Activated naive CD8-positive, alpha-beta T cell treated with anti-CD3 and anti-CD28 coated beads, Interleukin-2, amount 10 ng/mL, durations not matched to agents 7 days and 5 days (primary cell): ENCODE measurements at places on chromosomes 16 and 17.

- DNase-seq: peak; percentile 34
Observed at GRCh38 chr17:76199469-76199868, 40.8 kb downstream of the RNF157 start.

GRCh38 chr16:7025616-7026190 is 306.9 kb upstream of the RBFOX1 start:
- peak; percentile 37 for DNase-seq

GRCh38 chr17:61280338-61280737 is 119.3 kb upstream of the TBX2 start:
- DNase-seq: no peak

DNA sequence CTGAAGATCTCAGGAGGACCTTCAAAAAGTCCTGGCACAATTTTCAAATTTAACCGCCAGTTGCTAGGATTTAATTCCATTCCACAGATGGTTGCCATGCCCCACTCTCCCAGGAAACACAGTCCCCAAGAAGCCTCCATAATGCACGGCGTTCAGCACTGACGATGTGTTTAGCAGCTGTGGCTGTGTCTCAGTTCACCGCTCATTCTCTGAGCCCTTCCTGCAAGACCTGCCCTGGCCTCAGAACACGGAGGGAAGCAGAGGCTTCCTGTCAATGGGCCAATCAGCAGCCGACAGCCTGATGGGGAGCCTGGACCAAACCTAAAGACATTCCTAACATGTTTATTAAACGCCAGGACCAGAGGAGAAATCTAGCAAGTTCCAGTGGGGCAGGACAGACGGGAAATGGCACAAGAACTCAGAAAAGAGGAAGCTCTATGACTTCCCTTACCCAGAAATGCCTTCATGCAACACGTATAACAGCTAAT is 4.9 kb downstream of the MYLK3 start:
- DNase-seq: no peak

DNA sequence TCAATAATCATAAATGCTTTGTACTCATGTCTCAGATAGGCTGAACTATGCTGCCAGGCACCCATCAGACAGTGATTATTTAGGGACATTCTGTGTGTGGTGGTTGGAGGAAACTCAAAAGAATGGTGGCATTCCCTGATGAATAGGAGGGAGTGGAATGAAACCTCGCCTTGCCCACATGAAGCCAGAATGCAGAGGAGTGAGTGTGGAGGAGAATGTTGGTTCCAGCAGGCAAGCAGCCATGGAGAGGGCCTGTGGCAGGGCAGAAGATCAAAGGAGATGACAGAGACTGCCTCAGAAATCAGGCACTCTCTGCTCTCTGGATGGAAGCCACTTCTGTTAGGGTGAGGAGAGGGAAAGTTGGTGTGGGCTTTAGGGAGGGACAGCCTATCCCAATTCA is 22.5 kb downstream of the KCTD19 start:
- DNase-seq: no peak

DNA sequence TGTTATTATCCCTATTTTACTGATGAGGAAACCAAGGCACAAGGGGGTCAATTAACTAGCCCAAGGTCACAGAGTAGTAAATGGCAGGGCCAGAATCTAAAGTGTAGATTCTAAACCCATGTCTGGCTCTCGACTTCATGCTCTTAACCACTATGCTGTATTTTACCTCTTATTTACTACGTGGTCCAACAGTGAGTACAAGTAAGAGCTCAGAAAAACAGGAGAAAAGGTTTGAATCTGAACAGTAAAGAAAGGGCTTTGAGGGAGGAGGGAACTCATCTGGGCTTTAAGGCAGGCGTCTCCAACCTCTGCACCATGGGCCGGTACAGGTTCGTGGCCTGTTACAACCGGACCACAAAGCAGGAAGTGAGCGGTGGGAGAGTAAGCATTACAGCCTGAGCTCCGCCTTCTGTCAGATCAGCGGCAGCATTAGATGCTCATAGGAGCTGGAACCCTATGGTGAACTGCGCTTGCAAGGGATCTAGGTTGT is 62.9 kb downstream of the SMURF2 start:
- peak; percentile 60 for DNase-seq

GRCh38 chr16:27083861-27084261 is 17.1 kb downstream of the C16orf82 start:
- no peak for DNase-seq

- DNase-seq: no peak
Observed at GRCh38 chr16:88782454-88783390, 2.3 kb downstream of the PIEZO1 start.

DNA sequence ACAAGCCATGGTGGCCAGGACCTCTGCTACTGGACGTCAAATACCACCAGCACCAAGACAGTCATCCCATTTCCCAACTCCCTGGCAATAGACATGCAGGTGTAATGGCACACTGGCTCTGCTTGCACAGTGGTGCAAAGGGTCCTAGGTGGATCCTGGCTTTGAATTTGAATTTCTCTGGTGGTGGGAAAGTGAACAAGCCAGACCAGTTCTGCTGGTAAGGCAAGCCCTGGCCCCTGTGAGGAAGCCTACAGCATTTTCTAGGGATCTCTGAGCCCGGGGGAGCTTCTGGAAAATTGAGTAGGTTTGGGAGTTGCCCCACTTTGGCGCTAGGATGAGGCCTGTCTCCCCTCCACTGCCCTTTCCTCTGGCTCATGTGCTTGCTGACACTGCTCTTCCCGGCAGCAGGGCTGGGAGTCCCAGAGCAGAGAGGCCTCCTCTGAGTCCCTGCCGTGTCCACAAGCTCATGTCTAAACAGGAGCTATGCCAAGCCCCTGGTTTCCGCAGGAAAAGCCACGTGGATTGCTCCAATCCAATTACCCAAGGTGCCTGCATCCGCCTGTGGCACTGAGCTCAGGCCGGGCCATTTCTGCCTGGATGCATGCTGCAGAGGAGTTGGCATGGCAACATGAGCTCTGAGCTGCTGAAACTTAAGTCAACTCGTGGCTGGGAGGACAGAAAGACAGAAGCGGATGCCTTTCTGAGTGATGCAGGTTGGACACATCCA is 67.0 kb downstream of the PRMT7 start:
- DNase-seq: no peak

DNA sequence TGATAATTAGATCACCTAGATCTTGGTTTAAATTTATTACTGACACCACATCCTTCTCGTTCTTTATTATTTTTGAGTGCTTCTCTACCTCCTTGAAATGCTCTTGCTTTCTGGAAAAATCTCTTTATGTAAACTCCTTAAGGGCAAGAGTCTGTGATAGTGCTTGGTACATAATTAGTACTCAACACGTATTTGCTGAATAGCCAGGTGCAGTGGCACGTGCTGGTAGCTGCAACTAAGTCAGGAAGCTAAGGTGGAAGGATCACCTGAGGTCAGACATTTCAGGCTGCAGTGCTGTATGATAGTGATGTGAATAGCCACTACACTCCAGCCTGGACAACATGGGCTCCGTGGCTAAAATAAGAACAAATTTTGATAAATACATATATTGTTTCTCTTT is 63.0 kb downstream of the PPM1E start:
- DNase-seq: no peak

GRCh38 chr17:3003296-3004149 is 59.9 kb downstream of the OR1D5 start:
- no peak for DNase-seq

DNA sequence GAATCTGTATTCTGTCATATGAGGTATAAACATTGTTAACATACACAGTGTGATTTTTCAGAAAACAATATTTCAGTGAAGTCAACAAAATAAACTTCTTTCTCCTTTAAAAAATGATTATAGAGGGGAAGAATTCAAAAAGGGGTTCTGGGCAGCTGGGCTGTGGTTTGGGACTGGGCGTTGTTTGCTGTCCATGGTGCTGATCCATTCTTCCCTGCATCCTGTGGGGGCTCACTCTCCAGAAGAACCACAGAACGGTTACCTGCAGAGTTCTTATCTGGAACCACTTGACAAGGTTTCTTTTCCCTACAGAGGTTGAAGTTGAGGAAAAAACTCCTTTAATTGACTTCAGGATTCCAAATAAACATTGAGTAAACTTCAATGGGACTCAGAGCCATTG is 1091.0 kb downstream of the CDH8 start:
- no peak for DNase-seq

DNA sequence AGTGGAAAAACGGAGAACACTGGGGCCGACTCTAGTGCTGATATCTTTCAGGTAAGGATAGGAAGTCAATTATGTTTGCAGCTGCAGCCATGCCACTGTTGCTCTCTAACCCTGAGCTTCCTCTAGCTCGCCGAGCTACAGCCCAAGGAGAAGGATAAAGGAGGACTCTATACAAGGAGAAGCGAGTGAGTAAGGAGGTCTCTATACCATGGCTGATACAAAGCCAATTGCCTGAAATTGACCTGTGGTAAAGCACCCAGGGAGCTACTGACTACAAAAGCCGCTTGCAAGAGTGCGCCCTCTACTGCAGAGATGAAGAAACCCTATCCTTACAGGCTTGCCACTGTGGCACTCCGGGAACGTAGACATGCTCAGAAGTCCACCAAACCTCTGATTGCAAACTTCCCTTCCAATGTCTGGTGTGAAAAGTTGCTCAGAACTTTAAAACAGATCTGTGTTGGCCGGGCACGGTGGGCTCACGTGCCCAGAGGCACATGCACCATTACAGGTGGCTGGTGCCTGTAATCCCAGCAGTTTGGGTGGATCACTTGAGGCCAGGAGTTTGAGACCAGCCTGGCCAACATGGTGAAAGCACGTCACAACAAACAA is 10.8 kb upstream of the SLC46A1 start:
- peak; percentile 43 for DNase-seq

DNA sequence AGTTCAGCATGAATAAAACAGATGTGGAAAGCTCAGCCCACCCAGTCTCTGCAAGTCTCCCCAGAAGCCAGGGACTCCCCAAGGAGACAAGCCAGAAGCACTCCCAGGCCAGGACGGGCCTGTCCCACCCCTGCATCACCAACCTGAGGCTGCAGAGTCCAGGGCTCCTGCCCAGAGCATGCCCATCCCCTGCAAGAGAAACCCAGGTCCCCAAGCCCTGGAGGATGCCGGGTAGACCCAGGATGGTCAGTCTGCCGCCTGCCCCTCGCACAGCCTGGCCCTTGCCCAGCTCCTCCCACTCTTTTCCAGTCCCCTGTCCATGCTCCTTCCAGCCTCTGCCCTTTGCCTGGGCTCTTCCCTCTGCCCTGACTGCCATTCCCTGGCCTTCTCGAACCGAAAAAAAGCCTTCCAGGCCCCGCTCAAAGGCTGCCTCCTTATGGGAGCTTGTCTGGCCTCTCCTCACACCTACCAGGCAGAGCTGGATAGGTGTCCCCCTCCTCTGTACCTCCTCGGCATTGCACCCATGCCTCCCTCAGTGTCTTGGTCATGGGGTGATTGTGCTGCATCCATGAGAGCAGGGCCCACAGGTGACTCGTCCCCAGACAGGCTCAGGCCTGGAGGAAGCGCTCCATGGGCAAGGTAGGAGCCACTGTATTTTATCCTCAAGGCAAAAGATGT is 44.8 kb downstream of the BEAN1 start:
- DNase-seq: no peak

DNA sequence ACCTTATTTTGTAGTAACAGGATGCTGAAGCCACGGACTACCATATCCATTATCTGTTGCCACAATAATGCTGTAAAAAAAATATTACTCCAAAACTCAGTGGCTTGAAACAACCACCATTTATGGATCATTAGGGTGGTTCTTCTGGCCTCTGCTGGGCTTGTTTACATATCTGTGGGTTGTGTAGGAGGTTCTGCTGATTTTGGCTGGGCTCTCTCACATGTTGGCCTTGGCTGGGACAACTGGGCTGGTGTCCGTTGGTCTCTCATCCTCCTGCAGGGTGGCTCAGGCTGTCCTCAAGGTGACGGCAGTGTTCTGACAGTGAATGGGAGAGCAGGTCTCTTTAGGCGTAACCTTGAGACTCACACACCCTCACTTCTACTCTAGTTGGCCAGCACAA is 76.0 kb downstream of the GPR139 start:
- no peak for DNase-seq
